MV-4-11 (cell line): ENCODE measurements at places on chromosomes 5 and 9.

DNA sequence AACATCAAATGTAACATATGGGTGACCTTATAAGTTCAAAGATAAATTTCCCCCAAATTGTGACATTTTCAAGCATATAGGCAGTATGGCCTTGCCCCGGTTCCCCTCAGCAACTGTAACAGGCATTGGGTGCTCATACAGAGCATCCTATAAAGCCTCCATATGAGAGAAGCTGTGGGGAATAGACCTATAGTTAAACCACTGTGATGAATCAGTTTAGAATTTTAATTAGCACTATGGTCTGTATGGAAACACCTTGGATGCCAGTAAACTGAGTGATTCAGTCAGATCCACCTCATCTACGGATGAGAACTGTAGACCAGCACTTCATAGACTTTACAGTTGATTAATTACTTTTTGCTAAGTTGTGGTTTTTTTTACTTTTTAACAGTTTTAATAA, 79.4 kb downstream of the ERCC6L2 start:
- no peak for DNase-seq

GRCh38 chr9:77712533-77713130, 64.5 kb upstream of the GNA14 start:
- peak; percentile 50 for DNase-seq

DNA sequence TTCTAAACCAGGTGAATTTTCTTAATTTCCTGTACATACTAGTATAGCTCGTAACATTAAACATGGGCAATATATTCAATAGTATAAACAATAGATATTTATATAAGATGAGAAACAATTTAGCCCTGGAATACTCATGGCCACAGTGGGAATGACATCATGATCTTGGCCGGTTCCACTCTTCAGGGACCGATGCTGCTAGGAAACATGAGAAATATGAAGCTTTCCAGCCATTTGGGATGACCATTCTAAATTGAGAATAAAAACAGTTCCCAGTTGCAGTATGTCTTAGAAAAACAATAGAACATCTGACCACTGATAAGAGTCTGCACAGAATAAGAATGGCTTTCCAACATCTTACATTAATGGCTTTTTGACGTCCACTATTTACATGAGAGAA, 33.3 kb upstream of the SLCO6A1 start:
- no peak for DNase-seq

- DNase-seq, result no peak
These were observed 86.5 kb upstream of the LMX1B start for GRCh38 chr9:126527109-126527825.

GRCh38 chr5:158155811-158156505, 297.0 kb upstream of the CLINT1 start:
- no peak for DNase-seq

DNA sequence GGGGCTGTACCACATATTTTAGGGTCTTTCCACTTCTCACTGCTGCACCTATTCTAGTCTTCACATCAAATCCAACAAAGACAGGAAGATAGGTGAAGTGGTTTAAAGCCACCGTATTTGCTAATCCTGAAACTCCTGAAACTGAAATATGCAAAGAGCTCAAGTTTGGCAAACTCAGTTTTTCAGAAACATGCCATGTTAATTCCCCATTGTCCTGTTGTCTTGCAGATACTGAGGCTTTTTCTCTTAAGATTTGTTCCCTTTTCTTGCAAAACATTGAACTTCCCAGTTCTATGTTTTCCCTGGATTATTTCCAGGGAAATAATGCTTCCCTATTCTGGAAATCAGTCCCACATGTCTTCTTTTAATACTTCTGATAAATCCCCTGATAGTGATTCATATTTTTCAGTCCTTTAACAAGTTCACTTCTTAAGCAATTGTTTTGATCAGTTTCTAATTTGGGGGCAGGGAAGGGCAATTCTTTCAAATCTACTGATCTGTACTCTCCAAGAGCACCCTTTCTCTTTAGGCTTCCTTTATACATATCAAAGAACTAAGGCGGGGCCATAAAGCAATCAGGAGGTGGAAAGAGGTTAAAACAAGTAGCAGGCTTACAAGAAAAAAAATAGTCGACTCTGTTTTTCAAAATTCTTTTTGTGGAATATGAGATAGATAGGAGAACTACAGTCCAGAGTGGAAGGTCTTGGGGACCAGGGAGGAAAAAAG, 648.5 kb downstream of the BNC2 start:
- no peak for DNase-seq

DNA sequence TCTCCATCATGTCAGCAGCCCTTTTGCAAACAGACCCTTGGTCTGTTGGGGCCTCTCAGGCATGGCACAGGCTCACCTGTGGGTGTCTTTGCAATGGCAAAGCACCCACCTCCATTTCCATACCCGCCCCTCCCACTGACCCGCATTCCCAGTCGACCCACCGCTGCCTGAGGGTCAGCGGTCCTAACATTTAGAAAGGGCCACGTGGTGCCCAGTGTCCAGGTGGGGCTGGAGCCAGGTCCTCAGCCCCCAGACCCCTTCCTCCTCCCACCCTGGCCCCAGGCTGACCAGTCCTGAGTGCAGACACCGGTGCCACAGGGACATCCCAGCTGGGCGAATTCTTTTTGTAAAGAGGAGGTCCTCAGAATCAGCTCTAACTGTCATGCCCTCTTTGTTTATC, 43.3 kb upstream of the CEP72 start:
- no peak for DNase-seq

DNA sequence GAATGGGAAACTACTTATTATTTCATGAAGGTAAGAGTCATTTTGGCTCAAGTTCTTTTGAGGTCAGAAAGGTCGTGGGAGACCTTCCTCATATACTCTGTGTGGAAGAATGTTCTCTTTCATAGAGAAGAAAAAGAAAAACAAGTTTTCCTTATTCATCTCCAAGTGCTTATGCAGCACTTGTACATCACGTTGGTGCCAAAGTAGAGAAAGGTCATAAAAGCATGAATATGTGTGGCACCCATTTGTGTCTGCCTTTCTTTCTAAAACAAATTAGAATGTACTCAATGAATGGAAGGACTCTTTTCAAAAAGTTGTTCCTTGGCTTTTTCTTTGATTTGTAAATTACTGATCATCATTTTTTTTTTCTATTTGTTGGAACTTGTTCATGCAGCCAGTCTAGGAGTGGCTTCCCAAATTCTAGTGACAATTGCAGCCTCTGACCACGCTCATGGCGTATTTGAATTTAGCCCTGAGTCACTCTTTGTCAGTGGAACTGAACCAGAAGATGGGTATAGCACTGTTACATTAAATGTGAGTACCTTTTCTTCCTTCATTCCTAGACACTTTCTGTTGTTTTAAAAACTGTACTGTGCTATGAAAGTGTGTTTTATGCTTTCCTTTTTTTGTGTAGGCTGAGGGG, 122.4 kb downstream of the ADGRV1 start:
- no peak for DNase-seq

DNA sequence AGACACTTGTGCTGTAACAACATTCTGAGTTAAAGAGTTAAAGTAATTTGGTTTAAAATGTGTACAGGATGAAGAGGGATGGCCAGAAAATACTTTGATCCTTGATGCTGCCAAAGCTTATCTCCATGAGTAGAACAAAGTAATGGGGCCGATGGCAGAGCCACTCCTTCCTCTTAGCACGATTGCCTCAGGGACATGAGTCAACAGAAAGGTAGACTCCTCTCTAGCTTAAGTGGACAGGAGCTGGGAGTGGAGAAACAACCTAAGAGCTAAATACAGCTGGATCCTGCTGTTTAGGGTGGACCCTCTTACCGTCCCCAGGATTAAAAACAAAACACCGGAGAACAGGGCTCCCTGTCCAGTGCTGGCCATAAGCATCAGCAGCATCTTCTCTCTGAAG, 267.3 kb downstream of the IRX1 start:
- DNase-seq, result no peak

GRCh38 chr9:15501803-15502202, 9.0 kb downstream of the PSIP1 start:
- DNase-seq, result no peak

- DNase-seq, result no peak
These were observed 89.8 kb downstream of the PTTG1 start for GRCh38 chr5:160511280-160511929.

DNA sequence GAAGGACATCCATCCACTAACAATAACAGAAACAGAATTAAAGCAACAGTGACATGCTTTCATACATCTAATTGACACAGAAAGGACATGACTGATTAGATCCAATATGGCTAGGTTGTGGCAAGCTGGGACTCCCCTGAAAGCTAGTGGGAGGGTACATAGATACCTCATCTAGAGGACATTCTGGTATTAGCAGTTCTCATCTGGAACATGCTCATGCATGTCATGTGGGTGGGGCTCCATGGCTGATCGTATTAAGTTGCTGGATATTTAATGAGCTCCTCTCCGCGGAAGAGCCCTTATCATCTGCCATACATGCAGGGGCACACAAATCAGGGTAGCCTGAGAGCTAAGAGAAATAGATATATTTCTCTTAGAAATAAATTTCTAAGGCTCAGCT, 358.9 kb downstream of the ICE1 start:
- DNase-seq, result no peak

DNA sequence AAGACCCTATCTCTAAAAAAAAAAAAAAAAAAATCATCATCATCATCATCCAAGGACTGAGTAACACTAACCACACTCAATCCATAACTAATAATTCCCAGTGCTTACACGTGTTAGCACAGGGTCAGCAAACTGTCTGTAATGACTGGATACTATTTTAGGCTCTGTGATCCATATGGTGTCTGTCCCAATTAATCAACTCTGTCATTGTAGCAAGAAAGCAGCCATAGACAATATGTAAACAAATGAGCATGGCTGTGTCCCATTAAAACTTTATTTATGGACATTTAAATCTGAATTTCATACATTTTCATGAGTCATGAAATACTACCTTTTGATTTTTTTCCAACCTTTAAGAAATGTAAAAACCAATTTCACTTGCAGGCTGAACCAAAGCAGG, 148.4 kb downstream of the SIL1 start:
- DNase-seq, result no peak

GRCh38 chr5:59149827-59150226, 567.0 kb downstream of the RAB3C start:
- no peak for DNase-seq

- DNase-seq, result no peak
These were observed 730.9 kb upstream of the RGMB start for GRCh38 chr5:98042521-98042920.

GRCh38 chr5:6510132-6510531, 61.5 kb downstream of the UBE2QL1 start:
- DNase-seq, result peak; percentile 75

- DNase-seq, result no peak
These were observed 112.4 kb downstream of the CETN3 start for GRCh38 chr5:90297045-90297764.

- DNase-seq, result no peak
These were observed 185.2 kb downstream of the DCP2 start for GRCh38 chr5:113161806-113162205.

- no peak for DNase-seq
These were observed 38.8 kb upstream of the COL5A1 start for GRCh38 chr9:134602547-134603362.

DNA sequence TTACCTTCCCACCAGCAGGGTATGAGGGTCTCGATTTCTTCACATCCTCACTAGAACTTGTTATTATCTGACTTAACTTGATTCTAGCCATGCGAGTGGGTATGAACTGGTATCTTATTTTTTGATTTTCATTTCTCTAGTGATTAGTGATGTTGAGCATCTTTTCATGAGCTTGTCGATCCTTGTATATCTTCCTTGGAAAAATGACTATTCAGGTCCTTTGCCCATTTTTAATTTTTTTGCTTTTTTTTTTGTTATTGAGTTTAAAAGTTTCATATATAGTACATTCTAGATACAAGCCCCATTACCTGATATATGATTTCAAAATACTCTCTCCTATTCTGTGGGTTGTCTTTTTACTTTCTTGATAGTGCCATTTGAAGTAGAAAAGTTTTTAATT, 61.5 kb downstream of the PHF2 start:
- DNase-seq, result no peak

- DNase-seq, result no peak
These were observed 362.3 kb downstream of the MAT2B start for GRCh38 chr5:163867738-163868137.

GRCh38 chr9:115717711-115718173, 435.8 kb upstream of the PAPPA start:
- DNase-seq, result no peak

DNA sequence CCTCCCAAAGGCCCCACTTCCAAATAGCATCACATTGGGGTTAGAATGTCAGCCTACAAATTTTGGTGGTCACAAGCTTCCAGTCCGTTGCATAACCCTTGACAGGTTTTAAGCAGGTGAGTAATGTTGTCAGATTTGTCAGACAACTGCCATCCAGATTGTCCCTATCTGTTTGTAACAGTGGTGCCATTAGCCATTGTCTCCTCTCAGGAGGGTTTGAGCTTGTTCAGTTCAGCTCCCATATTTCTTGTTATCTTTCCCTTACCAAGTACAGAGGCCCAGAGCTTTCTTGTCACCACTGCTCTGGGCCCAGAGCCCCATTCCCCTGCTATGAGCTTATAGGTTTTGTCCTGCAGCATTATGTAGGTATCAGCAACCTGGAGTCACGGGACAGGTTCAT, 14.8 kb upstream of the GSN start:
- no peak for DNase-seq

DNA sequence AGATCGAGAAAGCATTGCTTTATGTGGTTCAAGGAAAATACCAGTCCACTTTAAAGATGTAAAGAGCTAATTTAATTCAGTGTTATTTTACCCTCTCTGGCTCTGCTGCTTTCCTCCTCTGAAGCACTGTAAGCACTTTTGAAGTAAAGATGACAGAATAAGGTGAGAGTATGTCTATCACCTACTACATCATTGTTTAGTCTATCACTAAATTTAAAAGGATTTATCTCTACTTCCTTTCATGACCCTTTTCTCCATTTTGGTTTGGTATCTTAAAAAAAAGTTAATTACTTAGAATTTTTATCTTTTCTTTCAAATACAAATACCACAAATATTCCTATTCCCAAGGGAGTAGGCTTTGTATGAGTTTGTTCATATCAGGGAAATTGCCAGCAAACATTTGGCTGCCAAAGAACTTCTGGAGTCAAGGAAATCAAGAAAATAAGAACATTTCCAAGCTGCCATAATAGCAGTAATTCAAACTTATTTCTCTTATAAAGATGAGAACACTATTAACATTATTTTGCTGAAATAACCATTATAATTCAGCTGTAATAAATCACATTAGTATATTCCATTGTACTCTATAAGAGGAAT, 77.8 kb downstream of the SLC38A9 start:
- DNase-seq, result no peak

GRCh38 chr5:15516486-15516885, 16.5 kb downstream of the FBXL7 start:
- DNase-seq, result no peak

DNA sequence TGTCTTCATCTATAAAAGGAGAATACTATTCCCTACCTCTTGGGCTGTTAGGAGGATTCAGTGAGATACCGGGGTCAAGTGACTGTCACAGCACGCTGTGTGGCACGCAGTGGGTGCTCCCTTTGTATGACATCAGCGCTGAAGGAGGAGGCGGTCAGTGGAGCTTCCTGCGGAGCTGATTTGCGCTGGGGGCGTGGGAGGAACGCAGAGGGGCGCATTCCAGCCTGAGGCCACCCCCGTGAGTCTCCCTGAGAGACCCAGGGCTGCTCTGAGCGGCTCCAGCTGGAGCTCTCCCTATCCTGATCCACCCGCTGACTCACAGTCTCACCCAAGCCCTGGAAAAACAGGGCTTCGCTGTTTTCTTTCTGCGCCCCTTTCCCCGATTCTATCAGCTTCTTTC, 24.3 kb upstream of the NEURL1B start:
- DNase-seq, result no peak

- DNase-seq, result no peak
These were observed 56.5 kb downstream of the PDE4D start for GRCh38 chr5:59837071-59837470.

- DNase-seq, result no peak
These were observed 953 bp downstream of the UBE2QL1 start for GRCh38 chr5:6449465-6450158.

GRCh38 chr9:105860516-105860915, 166.2 kb downstream of the TMEM38B start:
- DNase-seq, result no peak
